ENCODE measurements at places on chromosomes 2 and 18. TPM values are rescaled to one million over a fixed set of nuclear protein-coding genes. Genes with fewer than 3 reads are reported as not detected.

DNA sequence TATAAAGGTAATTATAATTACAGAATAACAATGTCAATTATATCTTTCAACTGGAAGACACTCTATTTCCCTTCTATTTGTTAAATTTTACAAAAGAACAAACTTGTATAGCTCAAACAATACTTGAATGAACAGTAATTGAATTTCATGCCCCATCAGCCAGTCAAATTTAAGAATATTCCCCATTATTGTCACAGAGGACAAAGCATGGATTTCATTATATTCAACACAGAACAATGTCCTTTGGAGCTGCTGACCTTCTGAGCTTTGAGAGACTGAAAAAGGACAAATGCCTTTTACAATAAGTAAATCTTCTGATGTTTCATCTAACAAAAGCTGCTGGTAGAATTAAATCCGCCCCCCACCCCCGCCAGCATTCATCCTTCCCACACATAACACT lies 187.5 kb upstream of the MC4R start:
- H3K4me1 ChIP-seq, result no peaks in the 10 kb centered on the region
- no peaks in the 10 kb centered on the region for H3K27me3 ChIP-seq
- no peaks in the 10 kb centered on the region for H3K36me3 ChIP-seq
- H3K4me3 ChIP-seq, result no peak overlapping the region
- H3K27ac ChIP-seq, result no peak overlapping the region

DNA sequence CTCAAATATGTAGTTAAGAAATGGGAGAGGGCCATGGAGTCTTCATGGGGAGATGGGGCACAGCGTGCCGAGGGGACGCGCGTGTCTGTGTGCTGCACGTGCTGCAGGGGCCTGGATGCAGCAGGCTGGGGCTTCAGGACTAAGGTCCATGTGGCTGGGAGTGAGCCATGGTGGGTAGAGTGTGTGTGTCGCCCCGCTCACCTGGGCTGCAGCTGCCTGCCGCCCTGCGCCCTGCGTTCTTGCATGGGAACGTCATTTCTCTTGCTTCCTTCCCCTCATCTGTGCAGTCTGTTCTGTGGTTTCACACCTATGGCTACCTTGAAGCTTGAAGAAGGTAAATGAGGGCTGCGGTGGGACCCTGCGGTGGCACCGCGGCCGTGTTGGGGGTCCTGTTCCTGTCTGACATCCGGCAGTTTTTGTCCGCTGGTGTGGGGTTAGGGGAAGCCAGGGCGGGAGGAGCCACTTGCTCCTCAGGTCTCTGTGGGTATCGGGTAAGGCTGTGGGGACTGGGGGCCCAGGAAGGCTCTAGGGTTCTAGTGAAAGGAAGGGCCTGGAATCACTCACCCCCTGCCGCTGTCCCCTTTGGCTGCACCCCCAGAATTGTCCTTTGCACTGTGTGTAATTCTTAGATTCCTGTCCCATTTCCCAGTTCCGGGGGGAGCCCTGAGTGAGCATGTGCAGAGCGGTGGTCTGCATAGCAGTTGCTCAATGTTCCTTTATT lies 54.1 kb upstream of the HS6ST1 start:
- no peaks in the 10 kb centered on the region for H3K36me3 ChIP-seq
- H3K27ac ChIP-seq, result no peak overlapping the region
- no peak for DNase-seq

GRCh38 chr2:28621172-28622100 lies 125.6 kb downstream of the PLB1 start:
- peaks cover 51% of the 10 kb centered on the region for H3K4me1 ChIP-seq
- H3K36me3 ChIP-seq, result no peaks in the 10 kb centered on the region
- peak overlapping the region; percentile 11 for H3K4me3 ChIP-seq
- H3K27me3 ChIP-seq, result no peaks in the 10 kb centered on the region
- peak; percentile 92 for DNase-seq
- peak overlapping the region; percentile 87 for H3K27ac ChIP-seq

- no peak overlapping the region for H3K4me3 ChIP-seq
- DNase-seq, result peak; percentile 23
- no peak overlapping the region for H3K27ac ChIP-seq
- H3K27me3 ChIP-seq, result no peaks in the 10 kb centered on the region
Measured at GRCh38 chr2:45131587-45131986, 122.3 kb upstream of the SIX2 start.

DNA sequence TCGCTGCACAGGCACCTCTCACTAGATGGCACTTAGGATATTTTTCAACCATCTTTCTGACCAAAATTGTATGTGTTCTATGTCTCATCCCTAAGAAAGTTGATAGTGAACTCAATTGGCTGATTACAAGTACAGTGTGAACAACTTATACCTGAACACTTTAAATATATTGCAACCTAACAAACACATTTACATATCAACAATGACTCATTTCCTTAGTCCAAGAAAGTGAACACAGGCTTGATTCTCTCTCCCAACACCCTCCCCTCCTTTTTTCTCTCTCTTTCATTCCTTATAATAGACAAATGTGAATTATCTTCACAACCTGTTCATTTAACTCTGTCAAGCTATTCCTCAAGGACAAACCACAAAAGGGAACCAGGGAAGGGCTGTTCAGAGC lies 192.0 kb downstream of the SLC8A1 start:
- H3K27ac ChIP-seq, result no peak overlapping the region
- no peaks in the 10 kb centered on the region for H3K27me3 ChIP-seq
- DNase-seq, result no peak
- H3K4me3 ChIP-seq, result no peak overlapping the region

- H3K27me3 ChIP-seq, result no peaks in the 10 kb centered on the region
- DNase-seq, result peak; percentile 45
- H3K36me3 ChIP-seq, result no peaks in the 10 kb centered on the region
- peak overlapping the region; percentile 92 for H3K4me3 ChIP-seq
- H3K27ac ChIP-seq, result peak overlapping the region; percentile 26
Measured at GRCh38 chr18:58671632-58672564, 633 bp downstream of the MALT1 start.

- no peaks in the 10 kb centered on the region for H3K36me3 ChIP-seq
- H3K4me1 ChIP-seq, result no peaks in the 10 kb centered on the region
Measured at GRCh38 chr18:1825296-1825695, 746.0 kb downstream of the METTL4 start.

DNA sequence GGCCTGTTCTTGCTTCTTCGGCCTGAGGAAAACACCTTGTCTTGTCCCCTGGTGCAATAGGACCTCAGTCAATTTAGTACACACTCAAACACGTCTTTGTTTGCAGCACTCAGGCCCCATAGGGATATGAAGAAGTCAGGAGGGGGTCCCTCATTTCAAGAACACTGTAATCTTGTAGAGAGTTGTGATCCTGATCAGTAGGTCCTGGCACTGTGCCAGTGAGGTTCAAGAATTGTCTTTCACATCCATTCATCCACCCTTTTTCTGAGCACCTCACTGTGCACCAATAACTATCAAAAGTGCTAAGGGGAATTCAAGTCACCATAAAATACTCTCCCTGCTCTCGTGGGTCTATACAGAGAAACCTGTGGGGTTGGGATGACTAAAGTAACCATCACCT lies 131.4 kb upstream of the LHCGR start:
- no peak overlapping the region for H3K4me3 ChIP-seq
- H3K4me1 ChIP-seq, result no peaks in the 10 kb centered on the region
- H3K27ac ChIP-seq, result no peak overlapping the region
- no peaks in the 10 kb centered on the region for H3K27me3 ChIP-seq

Gene DUSP19
- total RNA-seq, result 0.58 TPM

Gene NT5C1B
- not detected for total RNA-seq

Gene UCN
- 0.52 TPM for total RNA-seq

Gene TFCP2L1
- total RNA-seq, result 3.5 TPM

Gene EGR4
- not detected for total RNA-seq

Gene CYTIP
- 0.26 TPM for total RNA-seq

Gene PLEKHA3
- 16.7 TPM for total RNA-seq

Gene ATL2
- 89.4 TPM for total RNA-seq

Gene DNAH7
- total RNA-seq, result 1.9 TPM

Gene C1GALT1C1L
- not detected for total RNA-seq
